ENCODE measurements at places on chromosomes 4 and X. TPM values are rescaled to one million over a fixed set of nuclear protein-coding genes. Genes with fewer than 3 reads are reported as not detected.

Gene ADH1A
- not detected for total RNA-seq

Gene AMOT
- 3.9 TPM for total RNA-seq

Gene YTHDC1
- 51.4 TPM for total RNA-seq

Gene FRMPD4
- total RNA-seq, result 0.33 TPM
